Cardiac muscle cell (in vitro differentiated cells and primary cell): ENCODE measurements at places on chromosomes 5 and 9. TPM values are rescaled to one million over a fixed set of nuclear protein-coding genes. Genes with fewer than 3 reads are reported as not detected.
A peak's percentile ranks its signal among the peaks of the same experiment; 100 is the strongest.

Gene RMI1
- total RNA-seq = 1.8 and 3.6 TPM in 2 replicates

Gene AQP3
- 6.8 and 6.9 TPM in 2 replicates for total RNA-seq

Gene LCN1
- total RNA-seq = not detected in 2 replicates

- no peak overlapping the region for H3K27ac ChIP-seq
- H3K27me3 ChIP-seq = peaks cover 46% of the 10 kb centered on the region
- H3K36me3 ChIP-seq = no peaks in the 10 kb centered on the region
- no peak overlapping the region for H3K4me3 ChIP-seq
- DNase-seq = no peak
- H3K4me1 ChIP-seq = no peaks in the 10 kb centered on the region
Measured at GRCh38 chr5:132008163-132008473, 3.3 kb downstream of the ACSL6 start.

- H3K4me3 ChIP-seq = no peak overlapping the region
- H3K36me3 ChIP-seq = no peaks in the 10 kb centered on the region
- no peaks in the 10 kb centered on the region for H3K4me1 ChIP-seq
- no peak overlapping the region for H3K27ac ChIP-seq
- H3K27me3 ChIP-seq = no peaks in the 10 kb centered on the region
Measured at GRCh38 chr5:173710528-173710927, 94.1 kb upstream of the BOD1 start.

GRCh38 chr5:107661038-107661649 lies 9.6 kb downstream of the EFNA5 start:
- no peaks in the 10 kb centered on the region for H3K27me3 ChIP-seq
- no peak for DNase-seq
- H3K27ac ChIP-seq = no peak overlapping the region
- H3K4me1 ChIP-seq = no peaks in the 10 kb centered on the region
- no peaks in the 10 kb centered on the region for H3K36me3 ChIP-seq
- H3K4me3 ChIP-seq = no peak overlapping the region

GRCh38 chr9:1913631-1914330 lies 101.4 kb upstream of the SMARCA2 start:
- H3K4me1 ChIP-seq = no peaks in the 10 kb centered on the region
- H3K36me3 ChIP-seq = no peaks in the 10 kb centered on the region
- H3K4me3 ChIP-seq = no peak overlapping the region

DNA sequence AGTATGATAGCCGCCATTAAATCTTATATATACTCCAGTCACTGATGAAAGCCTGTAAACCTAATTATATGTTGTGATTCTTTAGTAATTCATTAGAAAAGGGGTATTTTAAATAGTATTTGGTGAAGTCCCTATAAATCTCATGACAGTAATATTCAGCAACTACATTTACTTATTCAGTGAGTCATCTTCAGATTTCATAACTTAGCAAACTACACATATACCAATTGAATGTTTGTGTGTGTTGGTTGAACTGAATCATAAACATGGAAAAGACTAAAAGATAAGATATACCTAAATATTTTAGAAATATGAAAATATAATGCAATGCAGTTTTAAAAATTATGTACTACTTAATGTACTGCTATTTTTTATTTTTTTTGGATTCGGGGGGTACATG lies 1050.4 kb downstream of the MAT2B start:
- H3K4me1 ChIP-seq = no peaks in the 10 kb centered on the region
- H3K27me3 ChIP-seq = no peaks in the 10 kb centered on the region
- H3K36me3 ChIP-seq = no peaks in the 10 kb centered on the region
- H3K27ac ChIP-seq = no peak overlapping the region
- DNase-seq = peak; percentile 2

DNA sequence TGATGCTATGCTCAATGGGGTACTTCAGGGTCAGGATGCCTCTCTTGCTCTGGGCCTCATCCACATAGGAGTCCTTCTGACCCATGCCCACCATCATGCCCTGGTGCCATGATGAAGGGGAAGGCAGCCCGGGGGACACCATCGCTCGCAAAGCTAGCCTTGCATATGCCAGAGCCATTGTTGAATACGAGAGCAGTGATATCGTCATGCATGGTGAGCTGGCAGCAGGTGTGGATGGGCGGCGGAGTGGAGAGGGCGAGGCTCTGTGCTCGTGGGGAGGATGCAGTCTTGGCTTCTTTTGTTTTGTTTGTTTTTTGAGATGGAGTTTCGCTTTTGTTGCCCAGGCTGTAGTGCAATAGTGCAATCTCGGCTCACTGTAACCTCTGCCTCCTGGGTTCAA lies 17.2 kb upstream of the SPZ1 start:
- no peaks in the 10 kb centered on the region for H3K4me1 ChIP-seq
- no peak for DNase-seq
- no peaks in the 10 kb centered on the region for H3K36me3 ChIP-seq
- no peak overlapping the region for H3K27ac ChIP-seq

DNA sequence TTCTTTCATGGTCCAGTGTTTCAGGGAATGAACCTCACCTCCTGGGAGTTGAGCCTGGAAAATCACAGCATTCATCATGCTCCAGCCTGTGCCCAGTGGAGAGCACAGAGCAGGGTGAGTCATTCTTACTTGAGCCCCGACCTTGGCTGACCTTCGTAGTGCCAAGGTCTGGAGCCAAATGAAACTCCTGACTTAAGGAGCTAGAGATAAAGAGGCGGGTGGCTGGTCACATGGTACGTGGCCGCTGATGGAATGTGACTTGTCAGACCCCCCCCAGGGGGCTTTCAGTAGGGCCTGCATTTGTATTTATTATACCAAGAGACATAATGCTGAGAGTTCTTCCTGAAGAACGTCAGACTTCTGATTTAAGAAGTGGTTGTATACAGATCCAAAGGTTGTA lies 15.0 kb upstream of the PIP5K1B start:
- H3K4me1 ChIP-seq = peaks cover 13% of the 10 kb centered on the region
- H3K27ac ChIP-seq = no peak overlapping the region
- DNase-seq = peak; percentile 40
- no peaks in the 10 kb centered on the region for H3K36me3 ChIP-seq

DNA sequence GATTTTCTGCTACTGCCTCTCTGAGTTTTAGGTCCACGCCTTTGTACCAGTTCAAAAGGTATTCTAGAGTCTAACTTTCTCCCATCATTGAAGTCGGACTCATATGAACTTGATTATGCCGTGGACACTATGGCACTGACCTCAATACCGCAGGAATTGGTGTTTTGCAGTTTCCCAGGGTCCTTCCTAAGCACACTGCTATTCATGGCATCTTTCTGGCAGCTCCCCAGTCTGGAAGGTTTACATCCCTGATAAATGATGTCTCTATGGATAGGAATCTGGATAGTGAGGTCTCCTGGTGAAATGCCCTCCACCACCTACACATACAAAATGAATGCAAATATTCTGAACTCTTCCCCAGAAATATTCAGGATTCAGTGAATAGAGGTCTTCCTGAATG lies 422.2 kb downstream of the CTNND2 start:
- H3K4me3 ChIP-seq = no peak overlapping the region
- H3K27me3 ChIP-seq = no peaks in the 10 kb centered on the region
- no peak overlapping the region for H3K27ac ChIP-seq
- no peaks in the 10 kb centered on the region for H3K4me1 ChIP-seq

DNA sequence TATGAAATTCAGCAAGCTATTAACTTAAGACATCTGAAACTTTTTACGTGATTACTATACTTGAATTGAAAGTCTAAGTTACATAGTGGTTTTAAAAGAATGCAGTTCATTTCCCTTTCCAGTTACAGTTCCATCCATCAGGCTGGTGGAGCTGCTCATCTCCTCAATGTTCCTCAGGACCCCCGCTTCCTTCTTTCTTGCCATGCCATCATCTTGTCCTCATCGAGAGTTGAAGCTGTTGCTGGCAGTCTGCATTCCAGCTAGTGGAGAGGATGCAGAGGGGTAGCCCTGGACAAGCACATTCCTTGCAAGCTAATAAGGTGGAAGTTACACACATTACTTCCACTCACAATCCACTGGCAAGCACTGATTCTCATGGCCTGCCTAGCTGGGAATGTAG lies 8.8 kb upstream of the RNF183 start:
- H3K4me1 ChIP-seq = no peaks in the 10 kb centered on the region
- H3K27me3 ChIP-seq = no peaks in the 10 kb centered on the region
- H3K27ac ChIP-seq = no peak overlapping the region
- no peak for DNase-seq
- no peak overlapping the region for H3K4me3 ChIP-seq

- no peaks in the 10 kb centered on the region for H3K36me3 ChIP-seq
- no peak for DNase-seq
- no peaks in the 10 kb centered on the region for H3K27me3 ChIP-seq
- no peak overlapping the region for H3K27ac ChIP-seq
Measured at GRCh38 chr9:126232461-126232860, 94.2 kb upstream of the MVB12B start.

DNA sequence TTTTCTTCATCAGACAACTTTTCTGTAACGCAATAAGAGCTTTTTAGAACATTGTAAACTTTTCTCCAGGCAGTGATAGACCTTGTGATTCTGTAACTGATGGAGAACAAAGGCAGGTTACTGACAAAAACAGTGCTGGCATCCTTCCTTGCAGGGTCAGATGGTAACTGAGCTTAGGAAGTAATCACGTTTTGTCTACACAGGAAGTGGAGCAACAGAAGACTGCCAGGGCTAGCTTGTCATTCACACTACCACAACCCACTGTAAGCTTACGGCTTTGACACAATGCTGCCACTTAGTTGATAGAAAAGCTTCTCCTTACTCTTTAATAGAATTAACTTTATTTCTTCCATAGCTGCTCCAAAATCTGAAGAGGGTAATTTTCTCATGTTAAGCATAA lies 46.8 kb downstream of the FBN2 start:
- H3K36me3 ChIP-seq = peaks cover 55% of the 10 kb centered on the region
- H3K4me3 ChIP-seq = no peak overlapping the region
- peaks cover 53% of the 10 kb centered on the region for H3K4me1 ChIP-seq
- peak overlapping the region; percentile 79 for H3K27ac ChIP-seq
